ENCODE measurements at places on chromosomes 1 and 21.

DNA sequence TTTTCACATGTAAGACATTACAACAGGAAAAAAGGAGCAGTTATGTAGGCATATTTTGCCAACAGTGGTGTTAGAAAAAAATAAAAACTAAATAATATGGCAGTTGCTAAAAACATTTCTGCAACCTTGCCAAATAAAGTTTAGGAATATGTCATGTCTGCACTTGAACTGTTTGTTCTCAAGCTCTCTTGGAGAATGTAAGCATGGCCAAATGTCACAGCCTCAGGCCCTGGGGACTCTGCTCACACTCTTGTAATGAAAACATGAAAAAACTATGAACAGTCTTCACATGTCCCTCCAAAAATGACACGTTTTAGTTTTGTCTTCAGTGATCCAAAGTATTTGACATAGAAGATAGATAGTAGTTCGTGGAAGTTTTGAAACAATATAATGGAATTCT is 753.3 kb downstream of the LTN1 start:
- no peak for DNase-seq

DNA sequence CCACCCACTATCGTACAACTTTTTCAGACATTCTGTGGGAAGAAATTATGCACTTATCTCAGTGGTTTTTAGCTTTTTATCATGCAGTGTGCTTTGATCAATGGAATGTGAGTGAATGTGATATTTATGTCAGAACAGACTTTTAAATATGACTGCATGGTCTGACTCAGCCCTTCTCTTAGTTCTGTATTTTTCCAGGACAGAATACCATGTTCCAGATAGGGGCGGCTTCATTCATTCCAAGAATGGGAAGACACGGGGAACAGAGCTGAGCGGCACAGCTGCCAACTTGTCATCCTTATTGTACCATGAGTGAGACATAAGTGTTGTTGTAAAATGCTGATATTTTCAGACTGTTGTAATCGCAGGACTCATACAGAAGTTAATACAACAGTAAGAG is 214.6 kb upstream of the NCAM2 start:
- no peak for DNase-seq

DNA sequence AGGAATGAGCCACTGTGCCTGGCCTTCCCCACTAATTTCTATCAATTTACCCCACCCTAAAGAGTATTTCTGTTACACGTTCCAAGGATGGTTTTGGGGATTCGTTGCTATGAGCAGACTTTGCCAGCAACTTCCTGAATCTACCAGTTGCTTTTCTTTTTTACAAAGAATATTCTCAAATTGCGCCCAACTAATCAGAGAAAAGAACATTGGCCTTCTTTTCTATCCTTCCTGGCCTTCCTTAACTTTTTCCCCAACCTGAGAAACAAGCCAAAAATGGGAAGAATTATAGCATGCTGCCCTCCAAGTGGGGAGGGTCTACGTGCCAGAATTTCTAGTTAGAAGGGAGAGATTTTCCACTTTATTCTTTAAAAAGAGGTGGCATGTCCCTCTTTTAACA is 44.9 kb upstream of the SLC45A1 start:
- DNase-seq: no peak

DNA sequence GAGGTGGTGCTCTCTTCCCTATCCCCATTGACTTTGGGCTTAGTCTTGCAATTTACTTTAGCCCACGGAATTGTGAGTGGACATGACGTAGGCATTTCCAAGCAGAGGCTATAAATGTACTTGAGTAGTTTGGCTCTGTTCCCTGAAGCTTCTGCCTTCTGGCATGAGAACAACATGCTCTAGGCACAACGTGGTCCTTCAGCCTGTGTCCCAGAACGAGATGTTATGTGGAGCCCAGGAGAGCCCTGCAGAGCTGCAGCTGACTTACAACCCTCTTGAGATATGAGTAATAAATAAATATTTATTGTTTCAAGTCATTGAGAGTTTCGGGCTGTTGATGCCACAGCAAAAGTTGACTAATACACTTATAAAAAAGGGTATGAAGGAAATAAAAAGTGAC is 105.2 kb upstream of the HMGB4 start:
- DNase-seq: no peak

DNA sequence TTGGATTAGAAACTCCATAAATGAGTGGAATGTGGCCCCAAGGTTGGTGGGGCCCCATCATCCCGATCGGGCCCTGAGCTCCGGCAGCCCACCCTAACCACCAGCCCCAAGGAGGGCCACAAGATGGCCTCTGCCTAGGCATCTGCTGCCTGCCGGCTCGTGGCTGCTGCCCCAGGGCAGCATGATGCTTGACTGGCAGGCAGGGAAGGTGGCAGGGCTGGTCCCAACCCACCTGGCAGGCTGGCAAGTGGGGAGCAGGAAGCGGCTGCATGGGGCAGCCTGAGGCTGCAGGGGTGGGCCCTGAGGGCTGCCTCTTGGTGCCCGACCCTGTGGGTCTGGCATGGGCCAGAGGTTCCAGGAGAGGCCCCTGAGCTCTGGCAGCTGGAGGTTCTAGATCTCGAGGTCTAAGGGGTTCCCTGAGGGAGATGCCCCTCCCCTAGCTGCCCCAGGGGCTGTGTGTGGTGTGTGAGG is 760 bp upstream of the GJC2 start:
- DNase-seq: peak; percentile 40

DNA sequence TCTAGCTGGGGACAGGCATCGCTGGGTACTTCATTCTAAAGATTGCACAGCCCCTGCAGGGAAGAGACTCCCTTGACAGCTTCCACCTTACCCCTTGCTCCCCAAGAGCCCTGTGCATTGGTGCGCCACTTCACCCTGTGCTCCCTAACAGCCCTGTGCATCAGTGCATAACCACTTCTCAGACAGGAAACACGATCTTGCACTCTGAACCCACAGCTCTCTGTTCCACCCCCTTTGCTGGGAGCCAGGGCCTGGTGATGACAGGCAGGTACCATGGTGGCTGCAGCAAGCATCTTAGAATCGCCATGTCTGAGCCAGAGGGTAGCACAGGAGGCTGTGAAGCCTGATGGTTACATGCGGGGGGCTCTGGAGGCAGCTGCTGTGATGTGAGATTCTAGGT is 5.0 kb downstream of the ALPL start:
- peak; percentile 65 for DNase-seq

DNA sequence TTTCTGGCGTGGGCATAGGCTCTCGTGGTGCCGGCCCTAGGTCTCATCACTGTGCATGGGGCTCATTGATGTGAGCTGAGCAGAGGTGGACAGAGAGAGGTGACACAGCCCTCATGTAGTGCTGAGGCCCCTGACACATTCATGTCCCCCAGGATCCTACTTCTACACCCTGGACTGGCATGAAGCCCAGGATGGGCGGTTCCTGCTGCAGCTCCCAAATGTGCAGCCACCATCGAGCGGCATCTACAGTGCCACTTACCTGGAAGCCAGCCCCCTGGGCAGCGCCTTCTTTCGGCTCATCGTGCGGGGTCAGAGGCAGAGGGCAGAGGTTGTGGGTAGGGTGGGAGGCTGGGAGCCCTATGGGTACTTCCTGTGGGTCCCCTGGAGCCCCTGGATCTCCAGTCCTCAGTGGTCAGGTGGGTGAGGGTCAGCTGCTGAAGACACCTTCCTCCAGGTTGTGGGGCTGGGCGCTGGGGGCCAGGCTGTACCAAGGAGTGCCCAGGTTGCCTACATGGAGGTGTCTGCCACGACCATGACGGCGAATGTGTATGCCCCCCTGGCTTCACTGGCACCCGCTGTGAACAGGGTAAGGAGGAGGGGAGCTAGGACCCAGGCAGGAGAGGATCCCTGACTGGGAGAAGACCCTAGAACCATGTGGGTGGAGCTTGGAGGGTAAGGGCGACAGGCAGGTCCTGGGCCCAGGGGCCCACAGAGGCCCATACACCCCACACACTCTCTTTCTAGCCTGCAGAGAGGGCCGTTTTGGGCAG is 6.1 kb downstream of the TIE1 start:
- no peak for DNase-seq

- DNase-seq: no peak
Observed at GRCh38 chr1:59113876-59114457, 182.9 kb upstream of the FGGY start.
